Hematopoietic multipotent progenitor cell treated with erythropoietin and hydrocortisone succinate and interleukin-3 and kit ligand, for 17 days (in vitro differentiated cells): ENCODE measurements at places on chromosomes 1 and 21.

GRCh38 chr1:45608175-45609156 lies 15.4 kb downstream of the CCDC17 start:
- no peak for DNase-seq

- DNase-seq = no peak
Observed at GRCh38 chr1:1181129-1181937, 7.7 kb downstream of the TTLL10 start.

GRCh38 chr1:35692317-35692716 lies 26.4 kb downstream of the C1orf216 start:
- DNase-seq = no peak

GRCh38 chr1:229784834-229785233 lies 158.8 kb downstream of the URB2 start:
- peak; percentile 8 for DNase-seq

- peak; percentile 91 for DNase-seq
Observed at GRCh38 chr1:202105571-202106339, 17.0 kb upstream of the GPR37L1 start.

DNA sequence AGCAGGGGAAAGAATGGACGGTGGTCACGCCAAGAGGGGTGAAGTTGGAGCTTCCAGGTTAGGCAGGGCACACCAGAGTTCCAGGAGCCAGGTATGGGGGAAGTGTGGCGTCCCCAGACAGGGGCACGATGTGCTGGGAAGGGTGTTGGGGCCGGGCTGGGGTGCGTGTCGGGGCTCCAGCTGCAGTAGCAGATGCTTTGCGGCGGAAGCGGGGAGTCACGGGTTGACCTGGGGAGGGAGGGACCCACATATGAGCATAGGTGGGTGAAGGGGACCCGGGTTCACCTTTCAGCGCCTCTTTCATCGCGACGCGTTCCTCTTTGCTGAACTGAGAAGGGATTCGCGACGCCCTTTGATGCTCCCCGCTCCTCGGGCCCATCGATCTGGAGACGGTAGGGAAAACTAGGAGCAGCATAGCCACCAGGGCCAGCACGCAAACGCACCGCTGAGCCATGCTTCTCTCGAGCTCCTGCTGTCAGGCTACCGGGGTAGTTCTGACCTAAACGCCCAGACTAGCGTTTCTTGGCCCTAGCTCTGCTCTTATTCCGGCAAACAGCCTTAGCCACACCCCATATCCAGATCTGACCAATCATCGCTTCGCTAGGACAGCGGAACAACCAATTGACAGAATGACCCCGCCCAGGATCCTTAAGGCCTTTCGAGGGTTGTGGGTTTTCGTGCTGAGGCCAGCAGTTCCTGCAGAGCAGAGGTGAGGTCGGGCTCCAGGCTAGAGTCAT lies at the start of gene PM20D1:
PM20D1 (minus strand) TSS at position 514 of the 737 bp plus-strand sequence; CDS start at position 454, 60 bp downstream.
- peak; percentile 77 for DNase-seq

- no peak for DNase-seq
Observed at GRCh38 chr1:230332061-230332460, 94.1 kb downstream of the PGBD5 start.

DNA sequence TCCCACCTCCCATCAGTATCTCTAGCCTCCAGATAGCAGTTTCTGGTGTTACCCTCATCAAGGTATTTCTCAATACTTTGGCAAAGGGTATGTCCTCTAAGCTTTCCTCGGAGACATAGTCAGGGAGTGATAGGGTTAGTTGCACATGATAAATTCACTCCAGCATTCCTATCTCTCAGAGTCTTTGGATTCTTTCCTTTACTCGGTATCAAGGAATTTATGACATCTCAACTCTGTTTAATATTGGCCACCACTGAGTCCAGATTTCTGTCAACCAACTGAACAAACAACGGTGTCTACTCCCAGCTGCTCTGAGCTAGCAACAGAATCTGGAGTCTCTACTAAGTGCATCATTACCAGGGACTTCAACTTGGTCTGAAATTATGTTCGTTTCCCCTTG lies 233.4 kb downstream of the TM2D1 start:
- DNase-seq = no peak

GRCh38 chr1:182299728-182300616 lies 91.6 kb downstream of the GLUL start:
- DNase-seq = peak; percentile 71

- no peak for DNase-seq
Observed at GRCh38 chr1:66088787-66089186, 296.1 kb downstream of the PDE4B start.

GRCh38 chr1:42420121-42420520 lies 35.7 kb downstream of the ZMYND12 start:
- no peak for DNase-seq

GRCh38 chr1:204045430-204045829 lies 27.5 kb upstream of the SOX13 start:
- no peak for DNase-seq

DNA sequence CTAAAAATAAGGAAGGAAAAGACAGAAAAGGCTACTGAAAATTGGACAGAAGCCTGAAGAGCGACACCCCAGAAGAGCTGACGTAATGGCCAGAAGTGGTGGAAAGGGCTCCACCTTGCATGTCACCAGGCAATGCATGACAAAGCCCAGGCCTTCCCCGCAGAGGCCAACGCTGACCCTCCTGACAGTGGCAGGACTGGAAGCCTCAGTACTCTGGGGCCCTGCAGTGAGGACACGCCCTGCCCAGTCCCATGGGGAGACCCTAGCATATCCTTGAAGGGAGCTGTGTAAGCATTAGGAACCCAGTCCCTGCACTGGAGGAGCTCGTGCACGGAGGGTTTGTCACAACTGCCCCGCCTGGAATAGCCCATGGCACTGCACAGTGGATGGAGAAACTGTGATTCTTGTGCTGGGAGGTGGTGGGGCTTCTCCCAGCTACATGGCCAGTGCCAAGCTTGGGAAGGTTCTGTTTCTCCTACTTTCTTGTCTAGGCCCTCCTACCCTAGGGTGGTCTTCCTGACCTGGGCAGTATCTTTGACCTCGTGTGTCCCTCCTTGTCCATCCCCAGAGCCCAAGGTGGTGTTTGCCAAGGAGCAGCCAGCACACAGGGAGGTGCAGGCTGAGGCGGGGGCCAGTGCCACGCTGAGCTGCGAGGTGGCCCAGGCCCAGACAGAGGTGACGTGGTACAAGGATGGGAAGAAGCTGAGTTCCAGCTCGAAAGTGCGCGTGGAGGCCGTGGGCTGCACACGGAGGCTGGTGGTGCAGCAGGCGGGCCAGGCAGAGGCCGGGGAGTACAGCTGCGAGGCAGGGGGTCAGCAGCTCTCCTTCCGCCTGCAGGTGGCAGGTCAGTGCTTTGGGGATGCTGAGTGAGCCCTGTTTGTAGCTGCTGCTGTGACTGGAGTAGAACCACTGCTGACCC lies 60.4 kb downstream of the OBSCN start:
- DNase-seq = no peak

GRCh38 chr1:95509989-95510388 lies 276.0 kb downstream of the RWDD3 start:
- no peak for DNase-seq

DNA sequence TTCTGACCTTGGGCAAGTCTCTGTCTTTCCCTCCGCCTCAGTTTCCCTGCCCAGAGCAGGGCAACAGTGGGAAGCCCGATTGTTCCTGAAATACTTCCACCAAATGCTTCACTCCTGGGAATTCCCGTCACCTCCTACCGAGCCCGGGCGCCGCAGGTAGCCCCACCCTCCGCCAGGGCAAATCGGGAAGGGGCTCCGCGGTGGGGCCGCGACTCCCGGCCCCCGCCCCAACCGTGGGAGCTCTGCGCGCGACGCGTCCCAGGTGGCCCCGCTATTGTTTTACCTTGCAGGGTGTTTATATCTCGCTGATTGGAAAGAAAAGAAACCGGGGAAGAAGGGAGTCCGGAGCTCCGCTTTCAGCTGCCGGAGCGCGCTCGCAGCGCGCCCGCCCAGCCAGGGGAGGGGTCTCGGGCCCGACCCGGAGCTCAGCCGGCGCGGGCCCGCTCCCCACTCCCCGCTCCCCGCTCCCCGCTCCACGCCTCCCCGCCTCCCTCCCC lies 407 bp downstream of the IGSF3 start:
- DNase-seq = no peak

DNA sequence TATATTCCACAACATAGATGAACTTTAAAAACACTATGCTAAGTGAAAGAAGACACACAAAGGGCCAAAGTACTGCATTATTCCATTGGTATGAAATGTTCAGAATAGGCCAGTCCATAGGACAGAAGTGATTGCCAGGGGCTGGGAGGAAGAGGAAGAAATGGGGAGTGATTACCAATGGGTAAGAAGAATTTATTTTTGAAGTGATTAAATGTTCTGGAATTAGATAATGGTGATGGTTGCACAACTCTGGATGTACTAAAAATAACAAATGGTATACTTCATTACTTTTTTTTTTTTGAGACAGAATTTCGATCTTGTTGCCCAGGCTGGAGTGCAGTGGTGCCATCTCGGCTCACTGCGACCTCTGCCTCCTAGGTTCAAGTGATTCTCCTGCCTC lies 61.7 kb downstream of the CHD5 start:
- DNase-seq = no peak

GRCh38 chr1:179794669-179795068 lies 51.6 kb downstream of the FAM163A start:
- DNase-seq = no peak

GRCh38 chr1:42168391-42168670 lies 3.8 kb upstream of the GUCA2A start:
- DNase-seq = no peak

DNA sequence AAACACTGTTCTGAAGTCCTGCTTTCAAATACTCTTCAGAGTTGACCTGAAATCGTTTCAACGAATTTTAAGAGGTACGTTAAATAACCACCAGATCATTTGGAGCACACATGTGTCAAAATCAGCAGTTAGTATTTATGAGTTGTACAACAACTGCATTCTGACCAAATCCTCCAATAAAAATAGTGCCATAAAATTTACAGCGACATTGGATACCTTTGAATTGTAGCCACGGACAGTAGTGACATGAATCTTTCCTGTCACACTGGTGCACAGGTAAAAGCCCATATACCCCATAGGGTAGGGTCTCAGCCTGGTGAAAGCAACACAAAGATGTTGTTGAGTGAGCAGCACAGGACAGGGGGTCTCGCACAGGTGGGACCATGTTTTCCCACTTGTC lies 121.5 kb downstream of the CLIC6 start:
- DNase-seq = no peak

DNA sequence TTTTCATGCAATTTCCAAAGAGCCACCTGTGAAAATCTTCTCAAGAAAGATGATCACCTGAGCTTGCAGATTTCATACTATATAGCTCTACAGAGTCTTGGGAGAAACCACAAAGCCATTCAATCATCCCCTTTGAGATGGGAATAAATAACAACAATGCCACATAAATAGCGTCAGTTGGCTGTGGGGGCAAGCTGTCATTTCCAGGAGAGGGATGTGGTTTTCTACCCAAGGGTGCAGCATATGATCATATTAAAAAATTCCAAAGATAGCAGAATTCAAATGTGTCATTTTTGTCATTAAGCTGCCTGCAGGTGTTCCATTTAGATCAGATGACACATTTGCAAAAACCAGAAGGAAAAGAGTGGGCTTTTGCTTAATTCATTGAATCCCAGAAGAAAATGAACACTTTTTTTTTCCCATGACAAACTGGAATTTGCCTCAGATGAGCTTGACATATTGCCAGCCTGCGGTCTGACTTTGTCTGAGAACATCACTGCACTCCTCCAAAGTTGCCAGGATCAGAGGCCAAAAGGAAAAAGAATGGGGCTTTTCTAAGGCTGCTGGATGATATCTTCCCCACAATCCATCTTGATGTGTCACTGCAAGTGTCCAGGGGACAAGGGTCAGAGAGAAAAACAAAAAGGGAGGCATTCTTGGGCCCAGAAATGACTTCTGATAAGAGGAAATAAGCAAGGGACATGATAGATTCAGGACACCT lies 314.1 kb upstream of the USP25 start:
- DNase-seq = no peak

DNA sequence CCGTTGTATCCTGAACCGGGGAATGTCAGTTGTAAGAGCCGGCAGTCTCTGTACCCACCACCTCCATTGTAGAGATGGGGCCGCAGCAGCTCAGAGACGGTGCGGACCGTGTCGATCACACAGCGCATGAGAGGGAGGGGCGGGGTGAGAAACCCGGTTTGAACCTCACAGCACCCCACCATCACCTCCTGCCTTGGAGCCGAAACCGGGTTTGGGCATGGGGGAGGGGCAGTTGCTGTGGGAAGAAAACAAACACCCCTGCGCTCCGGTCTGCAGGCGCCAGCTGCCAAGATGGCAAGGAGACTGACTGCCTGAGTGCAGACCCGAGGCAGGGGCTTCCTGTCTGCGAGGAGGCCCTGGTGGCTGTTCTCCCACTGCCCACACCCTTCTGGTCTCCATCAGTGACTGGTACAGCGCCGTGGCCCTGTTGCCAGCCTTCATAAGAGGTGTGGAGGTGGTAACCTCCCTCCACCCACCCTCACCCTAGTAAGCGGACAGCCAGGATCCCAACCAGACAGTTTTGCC lies 69.2 kb upstream of the SSBP3 start:
- no peak for DNase-seq

- no peak for DNase-seq
Observed at GRCh38 chr1:156316909-156317308, 17.8 kb upstream of the VHLL start.

DNA sequence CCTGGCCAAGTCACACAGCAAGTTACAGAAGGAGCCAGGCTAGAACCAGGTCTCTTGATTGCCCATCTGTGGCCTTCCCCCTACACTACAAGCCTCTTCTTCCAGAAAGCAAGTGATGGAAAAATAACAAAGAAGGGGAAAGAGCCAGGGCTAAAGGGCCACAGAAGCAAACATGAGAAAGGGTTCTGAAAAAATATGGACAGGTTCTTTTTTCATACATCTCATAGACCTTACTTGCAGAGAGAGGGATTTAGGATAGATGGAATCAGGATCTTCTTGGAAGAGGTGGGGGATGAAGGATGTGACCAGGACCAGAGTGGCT lies 3.2 kb downstream of the RHBG start:
- no peak for DNase-seq

GRCh38 chr1:204480515-204480914 lies 14.1 kb downstream of the PIK3C2B start:
- no peak for DNase-seq

GRCh38 chr1:30697571-30698376 lies 25.6 kb downstream of the MATN1 start:
- DNase-seq = no peak

GRCh38 chr1:175045097-175045496 lies 21.9 kb upstream of the MRPS14 start:
- no peak for DNase-seq

- no peak for DNase-seq
Observed at GRCh38 chr1:244454412-244454811, 2.7 kb upstream of the ADSS2 start.

- no peak for DNase-seq
Observed at GRCh38 chr1:153231785-153232184, 14.4 kb downstream of the PRR9 start.
